ENCODE measurements at places on chromosomes 4 and X.

- no peaks in the 10 kb centered on the region for H3K4me1 ChIP-seq
- no peaks in the 10 kb centered on the region for H3K36me3 ChIP-seq
- H3K4me3 ChIP-seq: no peak overlapping the region
- no peak overlapping the region for H3K27ac ChIP-seq
- peaks cover 92% of the 10 kb centered on the region for H3K27me3 ChIP-seq
These were observed 119.3 kb downstream of the ASB9 start for GRCh38 chrX:15150586-15150985.

DNA sequence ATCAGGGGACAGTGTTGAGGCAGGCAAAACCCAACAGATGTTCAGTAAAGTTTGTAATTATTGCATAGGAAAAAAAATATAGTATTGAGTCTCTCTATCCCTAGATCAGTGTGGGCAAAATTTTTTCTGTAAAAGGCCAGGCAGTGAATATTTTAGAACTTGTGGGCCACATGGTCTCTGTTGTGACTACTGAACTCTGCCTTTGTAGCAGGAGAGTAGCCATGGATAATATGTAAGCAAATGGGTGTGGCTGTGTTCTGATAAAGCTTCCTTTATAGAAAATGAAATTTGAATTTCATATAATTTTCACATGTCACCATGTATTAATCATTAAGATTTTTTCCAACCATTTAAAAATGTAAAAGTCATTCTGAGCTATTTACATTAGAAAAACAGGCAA lies 193.1 kb downstream of the MID1 start:
- no peaks in the 10 kb centered on the region for H3K27me3 ChIP-seq
- no peak overlapping the region for H3K4me3 ChIP-seq
- DNase-seq: no peak
- H3K27ac ChIP-seq: no peak overlapping the region
- no peaks in the 10 kb centered on the region for H3K4me1 ChIP-seq

DNA sequence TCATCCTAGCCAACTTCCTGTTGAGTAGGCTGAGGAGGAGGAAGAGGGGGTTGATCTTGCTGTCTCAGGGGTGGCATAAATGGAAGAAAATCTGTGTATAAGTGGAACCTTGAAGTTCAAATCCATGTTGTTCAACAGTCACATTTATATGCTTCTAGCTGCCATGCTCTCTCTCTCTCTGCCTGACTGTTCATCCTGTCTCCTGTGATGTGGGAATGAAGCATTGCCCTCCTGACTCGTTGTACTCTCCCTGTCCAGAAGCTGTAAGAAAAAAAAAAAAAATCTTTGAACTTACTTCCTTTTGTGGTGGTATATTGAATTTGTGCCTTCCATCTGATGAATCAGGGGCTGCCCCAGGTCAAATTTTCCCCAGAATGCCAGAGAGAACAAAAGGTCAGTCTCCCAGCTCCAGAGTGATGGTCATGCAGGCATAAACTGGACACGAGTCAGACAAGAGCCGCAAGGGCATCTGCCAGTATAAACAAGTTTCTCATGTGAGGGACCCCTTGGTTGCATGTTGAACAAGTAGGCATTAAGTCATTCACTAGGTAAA lies 257.0 kb downstream of the IDS start:
- H3K4me3 ChIP-seq: no peak overlapping the region
- no peaks in the 10 kb centered on the region for H3K27me3 ChIP-seq

GRCh38 chrX:78950009-78950835 lies 5.0 kb downstream of the P2RY10 start:
- no peak overlapping the region for H3K27ac ChIP-seq
- H3K27me3 ChIP-seq: no peaks in the 10 kb centered on the region
- no peak for DNase-seq
- H3K4me3 ChIP-seq: no peak overlapping the region
- peaks cover 5% of the 10 kb centered on the region for H3K36me3 ChIP-seq

- no peaks in the 10 kb centered on the region for H3K4me1 ChIP-seq
- peaks cover 57% of the 10 kb centered on the region for H3K27me3 ChIP-seq
- no peaks in the 10 kb centered on the region for H3K36me3 ChIP-seq
- no peak overlapping the region for H3K27ac ChIP-seq
These were observed 5.4 kb upstream of the XPNPEP2 start for GRCh38 chrX:129733335-129733734.

DNA sequence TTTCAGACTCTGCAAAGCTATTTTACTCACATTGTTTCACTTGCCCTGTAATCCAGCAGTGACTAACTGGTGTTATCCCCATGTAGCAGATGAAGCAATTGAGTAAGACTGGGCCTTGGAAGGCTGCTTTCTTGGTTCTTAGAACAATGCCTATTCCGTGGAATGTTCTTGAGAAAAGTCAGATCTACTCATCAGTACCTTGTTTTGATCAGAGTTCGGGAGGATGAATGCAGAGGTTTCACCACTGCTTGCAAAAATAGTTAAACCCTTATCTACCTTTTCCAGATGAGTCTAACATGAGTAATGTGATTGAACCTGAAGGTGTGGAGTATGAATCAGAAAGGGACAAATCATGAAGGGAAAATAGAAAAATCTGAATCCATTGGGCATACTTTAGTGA lies 1.8 kb downstream of the MAOB start:
- peaks cover 48% of the 10 kb centered on the region for H3K27me3 ChIP-seq
- H3K27ac ChIP-seq: no peak overlapping the region
- H3K4me1 ChIP-seq: peaks cover 6% of the 10 kb centered on the region
- no peak overlapping the region for H3K4me3 ChIP-seq
- no peaks in the 10 kb centered on the region for H3K36me3 ChIP-seq

DNA sequence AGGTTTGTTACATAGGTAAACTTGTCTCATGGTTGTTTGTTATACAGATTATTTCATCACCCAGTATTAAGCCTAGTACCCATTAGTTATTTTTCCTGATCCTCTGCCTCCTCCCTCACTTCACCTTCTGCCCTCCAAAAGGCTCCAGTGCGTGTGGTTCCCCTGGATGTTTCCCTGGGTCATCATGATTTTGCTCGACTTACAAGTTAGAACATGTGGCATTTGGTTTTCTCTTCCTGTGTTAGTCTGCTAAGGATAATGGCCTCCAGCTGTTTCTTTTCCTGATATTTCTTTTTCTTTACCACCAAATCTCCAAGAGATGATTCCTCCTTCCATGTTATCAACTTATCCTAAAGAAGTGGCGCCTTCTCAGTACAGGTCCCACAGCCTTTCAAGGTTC lies 543.1 kb upstream of the ADGRL3 start:
- H3K4me3 ChIP-seq: no peak overlapping the region
- H3K27me3 ChIP-seq: no peaks in the 10 kb centered on the region
- H3K4me1 ChIP-seq: peaks cover 8% of the 10 kb centered on the region
- no peaks in the 10 kb centered on the region for H3K36me3 ChIP-seq
- H3K27ac ChIP-seq: peak overlapping the region; percentile 11

DNA sequence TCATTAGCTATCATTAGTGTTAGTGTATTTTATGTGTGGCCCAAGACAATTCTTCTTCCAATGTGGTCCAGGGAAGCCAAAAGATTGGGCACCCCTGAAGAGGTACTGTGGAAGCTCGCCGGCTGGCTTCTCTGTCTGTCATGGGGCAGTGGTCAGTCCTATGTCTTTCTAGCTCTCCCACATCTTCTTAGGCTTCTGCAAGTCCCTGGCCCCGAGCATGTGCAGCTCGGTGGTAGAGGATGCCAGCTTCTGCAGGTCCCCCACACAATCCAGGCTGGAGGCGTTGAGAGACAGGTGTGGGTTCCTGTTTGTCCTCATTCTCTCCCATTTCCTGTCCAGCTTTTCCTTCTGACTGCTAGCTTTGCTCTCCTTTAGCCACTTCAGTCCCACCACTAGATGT lies 134.1 kb upstream of the NALF2 start:
- peaks cover 51% of the 10 kb centered on the region for H3K27me3 ChIP-seq
- H3K36me3 ChIP-seq: no peaks in the 10 kb centered on the region
- DNase-seq: no peak
- no peak overlapping the region for H3K27ac ChIP-seq
- H3K4me3 ChIP-seq: no peak overlapping the region
- H3K4me1 ChIP-seq: no peaks in the 10 kb centered on the region

GRCh38 chrX:106802388-106803275 lies at the start of gene TBC1D8B:
TBC1D8B (plus strand) TSS chrX:106802673; CDS start chrX:106802854, 181 bp downstream.
- no peaks in the 10 kb centered on the region for H3K4me1 ChIP-seq
- H3K36me3 ChIP-seq: no peaks in the 10 kb centered on the region
- H3K27ac ChIP-seq: peak within 1 kb of the TSS; percentile 91
- H3K4me3 ChIP-seq: peak within 1 kb of the TSS; percentile 100
- DNase-seq: peak; percentile 94
- H3K27me3 ChIP-seq: peaks cover 78% of the 10 kb centered on the region

GRCh38 chr4:97507587-97508245 lies 635.6 kb downstream of the STPG2 start:
- no peaks in the 10 kb centered on the region for H3K36me3 ChIP-seq
- DNase-seq: no peak
- no peaks in the 10 kb centered on the region for H3K4me1 ChIP-seq
- H3K4me3 ChIP-seq: no peak overlapping the region
- peak overlapping the region; percentile 46 for H3K27ac ChIP-seq

- H3K27ac ChIP-seq: peak within 1 kb of the TSS; percentile 93
- H3K4me3 ChIP-seq: peak within 1 kb of the TSS; percentile 81
- DNase-seq: peak; percentile 65
- no peaks in the 10 kb centered on the region for H3K36me3 ChIP-seq
- H3K4me1 ChIP-seq: peaks cover 23% of the 10 kb centered on the region
These were observed at the start of gene MGST2 for GRCh38 chr4:139665690-139666529. MGST2 (plus strand) TSS chr4:139665819; CDS start chr4:139666020, 201 bp downstream.

DNA sequence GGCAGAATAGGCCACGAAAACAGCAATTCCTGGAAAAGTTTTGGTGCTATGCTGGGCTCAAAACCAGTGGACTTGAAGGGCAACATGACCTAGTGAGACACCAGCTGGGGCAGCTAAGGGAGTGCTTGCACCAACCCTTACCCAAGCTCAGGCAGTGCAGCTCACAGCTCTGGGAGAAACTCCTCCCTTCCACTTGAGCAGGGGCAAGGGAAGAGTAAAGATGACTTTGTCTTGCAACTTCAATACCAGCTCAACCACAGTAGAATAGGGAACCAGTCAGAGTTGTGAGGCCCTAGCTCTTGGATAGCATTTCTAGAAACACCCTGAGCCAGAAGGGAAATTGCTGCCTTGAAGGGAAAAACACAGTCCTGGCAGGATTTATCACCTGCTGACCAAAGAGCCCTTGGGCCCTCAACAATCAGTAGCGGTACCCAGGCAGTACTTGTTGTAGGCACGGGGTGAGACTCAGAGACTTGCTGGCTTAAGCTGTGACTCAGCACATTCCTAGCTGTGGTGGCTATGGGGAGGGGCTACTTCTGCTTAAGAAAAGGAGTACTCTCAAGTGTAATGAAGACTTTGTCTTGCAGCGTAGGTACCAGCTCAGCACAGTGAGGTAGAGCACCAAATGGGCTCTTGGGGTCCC lies 19.7 kb upstream of the ABCG2 start:
- no peak overlapping the region for H3K4me3 ChIP-seq
- peak; percentile 83 for DNase-seq
- no peaks in the 10 kb centered on the region for H3K36me3 ChIP-seq
- H3K27me3 ChIP-seq: no peaks in the 10 kb centered on the region
- peaks cover 17% of the 10 kb centered on the region for H3K4me1 ChIP-seq

GRCh38 chr4:109499513-109499912 lies 60.5 kb upstream of the MCUB start:
- H3K27ac ChIP-seq: no peak overlapping the region
- no peak for DNase-seq
- no peaks in the 10 kb centered on the region for H3K27me3 ChIP-seq
- no peaks in the 10 kb centered on the region for H3K4me1 ChIP-seq
- peaks cover 78% of the 10 kb centered on the region for H3K36me3 ChIP-seq

DNA sequence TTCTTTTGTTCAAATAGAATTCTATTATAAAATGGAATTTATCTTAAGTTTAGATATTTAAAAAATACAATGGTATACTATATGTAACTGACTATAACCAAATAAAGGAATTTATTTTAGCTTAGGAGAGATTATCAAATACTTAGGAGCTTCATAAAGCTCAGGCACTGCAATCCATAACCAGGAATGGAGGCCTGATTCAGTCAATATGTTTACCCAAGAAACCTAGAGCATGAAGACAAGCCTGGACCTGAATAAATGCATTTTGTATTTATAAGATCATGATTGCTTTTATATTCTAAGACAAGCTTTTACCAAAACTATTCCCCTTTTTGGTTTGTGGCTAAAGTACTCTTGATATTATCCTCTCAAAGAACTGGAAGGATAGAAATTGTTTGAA lies 742.6 kb downstream of the FAT4 start:
- no peaks in the 10 kb centered on the region for H3K27me3 ChIP-seq
- no peaks in the 10 kb centered on the region for H3K36me3 ChIP-seq
- H3K27ac ChIP-seq: peak overlapping the region; percentile 4
- H3K4me1 ChIP-seq: no peaks in the 10 kb centered on the region
- no peak for DNase-seq
